GM19239 (cell line): ENCODE measurements at places on chromosomes 11 and 22.
A peak's percentile ranks its signal among the peaks of the same experiment; 100 is the strongest.

GRCh38 chr11:86115542-86116385, 46.9 kb upstream of the PICALM start:
- DNase-seq, result no peak

DNA sequence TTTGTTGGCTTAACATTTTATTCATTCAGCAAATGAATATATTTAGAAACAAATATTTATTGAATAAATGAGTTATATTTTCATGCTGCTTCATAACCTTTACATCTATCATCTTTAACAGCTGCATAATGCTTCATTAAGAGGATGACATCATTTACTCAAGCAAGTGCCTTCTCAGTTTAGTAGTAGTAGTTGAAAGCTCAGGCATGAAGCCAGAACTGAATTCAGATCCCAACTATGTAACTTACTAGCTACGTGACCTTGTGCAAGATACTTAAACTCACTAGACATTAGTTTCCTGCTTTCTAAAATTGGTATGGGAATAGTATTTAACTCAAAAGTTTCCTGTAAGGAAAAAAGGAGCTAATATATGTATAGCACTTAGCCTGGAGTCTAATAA, 90.3 kb downstream of the TMPRSS5 start:
- no peak for DNase-seq

GRCh38 chr11:73661035-73661628, 14.8 kb downstream of the PLEKHB1 start:
- DNase-seq, result peak; percentile 96

DNA sequence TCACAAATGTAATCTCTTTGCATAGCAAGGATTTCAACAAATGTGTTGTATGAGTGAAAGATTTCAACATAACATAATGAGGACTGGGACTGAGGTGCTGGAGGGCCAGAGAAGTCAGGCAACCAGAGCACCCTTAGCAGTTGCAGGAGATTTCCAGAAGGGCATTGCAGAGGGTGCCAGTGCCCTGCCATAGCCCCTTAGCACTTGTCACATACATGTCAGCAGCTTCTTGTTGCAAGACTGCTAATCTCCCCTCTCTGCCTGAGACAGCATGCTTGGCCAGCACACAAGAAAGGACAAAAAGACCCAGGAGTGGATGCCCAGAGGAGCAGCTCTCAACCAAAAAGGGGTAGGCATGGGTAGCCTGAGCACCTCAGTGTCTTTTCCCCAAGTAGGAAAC, 43.2 kb downstream of the BBOX1 start:
- no peak for DNase-seq

- no peak for DNase-seq
Measured at GRCh38 chr11:63922673-63923192, 5.8 kb upstream of the RCOR2 start.

- peak; percentile 61 for DNase-seq
Measured at GRCh38 chr22:25085930-25086901, 113.4 kb upstream of the CRYBB3 start.

DNA sequence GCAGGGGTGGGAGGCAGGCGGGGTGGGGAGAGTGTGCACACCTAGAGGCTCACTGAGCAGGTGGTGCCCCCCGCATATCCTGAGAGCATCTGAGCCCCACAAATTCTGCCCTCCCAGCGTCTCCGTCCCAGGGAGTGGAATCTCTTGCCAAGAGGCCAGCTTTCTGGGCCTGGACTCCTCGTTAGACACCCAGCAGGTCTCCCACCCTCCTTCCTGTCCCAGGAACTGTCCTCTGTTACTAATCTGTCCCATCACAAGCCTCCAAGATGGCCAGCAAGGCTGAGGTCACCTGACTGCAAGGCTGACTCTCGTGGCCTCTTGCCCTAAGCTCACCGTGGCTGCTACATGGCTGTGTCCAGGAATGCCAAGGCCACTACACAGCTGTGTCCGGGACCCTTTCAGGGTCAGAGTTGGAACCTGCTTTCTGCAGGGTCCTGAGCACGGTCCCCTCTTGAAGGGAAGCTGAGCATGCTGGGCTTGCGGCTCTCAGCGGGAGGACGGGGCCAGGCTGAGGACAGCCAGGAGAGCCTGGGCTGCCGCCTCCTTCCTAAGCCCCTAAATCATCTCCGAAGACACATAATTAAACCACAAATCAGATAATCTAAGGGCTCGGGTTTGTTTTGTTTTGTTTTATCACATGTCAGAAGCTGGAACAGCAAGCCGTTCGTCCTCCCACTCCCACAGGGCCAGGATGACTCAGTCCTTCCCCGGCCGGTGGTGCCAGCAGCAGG, 1327.3 kb downstream of the TBC1D22A start:
- no peak for DNase-seq

GRCh38 chr11:9399466-9399865, 15.0 kb downstream of the IPO7 start:
- DNase-seq, result no peak

GRCh38 chr11:125992893-125993292, 47.0 kb downstream of the VSIG10L2 start:
- no peak for DNase-seq

GRCh38 chr22:47218671-47219070, 456.2 kb downstream of the TBC1D22A start:
- no peak for DNase-seq
